ENCODE measurements at places on chromosomes 3 and 15.

GRCh38 chr3:55963601-55964000 lies 476.5 kb upstream of the WNT5A start:
- DNase-seq = no peak

DNA sequence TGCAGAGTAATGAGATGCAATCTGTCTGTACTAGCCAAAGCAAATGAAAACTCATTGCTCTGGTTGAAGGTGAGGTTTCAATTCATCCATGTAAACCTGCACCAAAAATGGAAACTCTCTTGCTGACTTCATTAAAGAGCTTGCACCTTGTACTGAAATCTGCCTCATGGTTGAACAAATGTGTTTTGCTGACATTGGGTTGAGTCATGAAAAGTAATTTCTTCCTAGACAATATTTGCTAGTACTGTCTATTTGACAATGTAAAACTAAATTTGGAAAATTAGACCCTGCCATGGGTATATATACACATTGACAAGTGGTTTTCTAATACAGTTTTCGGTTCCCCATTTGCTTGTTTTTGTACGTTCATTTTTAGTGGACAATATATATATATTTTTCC lies 33.3 kb downstream of the RYR3 start:
- no peak for DNase-seq

- no peak for DNase-seq
These were observed 63.7 kb upstream of the DAZL start for GRCh38 chr3:16668776-16669545.

- DNase-seq = no peak
These were observed 476.7 kb upstream of the CBLB start for GRCh38 chr3:106345353-106346027.

- DNase-seq = no peak
These were observed 109.6 kb upstream of the ABI3BP start for GRCh38 chr3:101102678-101103296.

GRCh38 chr15:54282228-54282836 lies 304.1 kb downstream of the UNC13C start:
- DNase-seq = no peak

Data from pancreas (tissue), 10 donors.